Stimulated activated CD8-positive, alpha-beta memory T cell treated with anti-CD3 and anti-CD28 coated beads, Interleukin-4, amount 100 ng/mL, for 1 hour (primary cell): ENCODE measurements at places on chromosomes 16 and 17.

DNA sequence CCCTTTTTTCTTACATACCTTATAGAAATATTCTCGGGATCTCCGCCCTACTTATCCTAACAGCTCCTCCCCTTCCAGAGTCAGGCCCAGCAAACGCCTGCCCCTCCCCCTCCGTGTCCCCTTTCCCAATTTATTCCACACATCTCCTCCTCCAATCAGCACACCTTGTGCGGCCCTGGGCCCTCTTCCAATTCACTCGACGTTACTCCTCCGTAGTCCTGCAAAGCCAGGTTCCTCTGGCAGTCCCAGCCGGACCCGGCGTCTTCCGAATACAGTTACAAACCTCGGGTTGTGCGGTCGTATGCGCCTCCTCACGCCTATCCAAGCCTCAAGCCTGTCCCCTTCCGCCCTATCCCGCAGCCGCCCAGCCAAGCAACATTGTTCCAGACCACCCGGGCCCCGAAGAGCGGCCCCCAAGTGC lies 677 bp downstream of the CBX1 start:
- no peak for DNase-seq

GRCh38 chr16:25729188-25729915 lies 37.6 kb downstream of the HS3ST4 start:
- no peak for DNase-seq

DNA sequence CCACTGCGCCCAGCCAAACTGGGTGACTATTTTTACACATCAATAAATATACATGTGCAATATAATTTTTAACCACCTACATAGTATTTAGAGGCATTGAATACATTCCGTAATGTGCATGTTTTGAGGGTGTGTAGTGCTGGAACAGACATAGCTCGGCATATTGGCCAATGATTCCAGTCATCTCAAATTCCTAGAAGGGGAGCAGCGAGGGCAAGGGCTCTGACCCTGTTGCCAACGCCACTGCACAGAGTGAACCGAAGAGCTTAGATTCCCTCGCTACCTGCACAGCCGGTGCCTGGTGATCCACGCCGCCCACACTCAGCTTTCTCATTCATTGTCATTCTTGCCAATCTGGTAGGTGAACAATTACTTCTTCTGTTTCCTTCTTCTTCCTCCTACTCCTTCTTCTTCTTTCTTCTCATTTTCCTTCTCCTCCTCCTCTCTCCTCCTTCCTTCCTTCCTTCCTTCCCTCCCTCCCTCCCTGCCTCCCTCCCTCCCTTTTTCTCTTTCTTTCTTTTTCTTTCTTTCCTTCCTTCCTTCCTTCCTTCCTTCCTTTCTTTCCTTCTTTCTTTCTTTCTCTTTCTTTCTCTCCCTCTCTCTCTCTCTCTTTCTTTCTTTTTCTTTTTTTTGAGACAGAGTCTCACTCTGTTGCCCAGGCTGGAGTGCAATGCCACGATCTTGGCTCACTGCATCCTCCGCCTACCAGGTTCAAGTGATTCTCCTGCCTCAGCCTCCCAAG lies 26.3 kb upstream of the ATP2A3 start:
- no peak for DNase-seq

DNA sequence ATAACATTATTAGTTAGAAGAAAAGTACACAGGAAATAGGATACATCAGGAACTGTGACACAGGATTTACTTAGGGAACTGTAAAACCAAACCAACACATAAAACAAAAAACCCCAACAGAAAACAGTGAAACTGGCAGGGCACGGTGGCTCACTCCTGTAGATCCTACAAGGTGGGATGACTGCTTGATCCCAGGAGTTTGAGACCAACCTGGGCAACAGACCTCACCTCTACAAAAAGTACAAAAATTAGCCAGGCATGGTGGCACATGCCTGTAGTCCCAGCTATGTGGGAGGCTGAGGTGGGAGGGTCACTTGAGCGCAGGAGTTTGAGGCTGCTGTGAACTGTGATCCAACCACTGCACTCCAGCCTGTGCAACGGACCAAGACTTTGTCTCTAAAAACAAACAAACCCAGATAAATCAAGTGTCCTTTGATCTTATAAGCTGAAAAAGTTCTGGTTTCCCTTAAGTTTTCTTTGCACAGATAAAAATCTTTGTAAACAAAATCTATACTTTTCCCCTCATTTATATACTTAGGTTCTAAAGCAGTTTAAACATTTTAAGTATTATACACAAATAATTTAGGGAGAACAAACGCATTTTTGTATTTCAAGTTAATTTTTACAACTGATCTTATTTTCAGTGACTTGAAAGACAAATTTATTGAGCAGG lies 111.5 kb upstream of the TOB1 start:
- DNase-seq, result no peak

- DNase-seq, result no peak
Observed at GRCh38 chr16:66335704-66336329, 30.7 kb upstream of the CDH5 start.

- no peak for DNase-seq
Observed at GRCh38 chr16:54027062-54027461, 259.5 kb downstream of the IRX3 start.

DNA sequence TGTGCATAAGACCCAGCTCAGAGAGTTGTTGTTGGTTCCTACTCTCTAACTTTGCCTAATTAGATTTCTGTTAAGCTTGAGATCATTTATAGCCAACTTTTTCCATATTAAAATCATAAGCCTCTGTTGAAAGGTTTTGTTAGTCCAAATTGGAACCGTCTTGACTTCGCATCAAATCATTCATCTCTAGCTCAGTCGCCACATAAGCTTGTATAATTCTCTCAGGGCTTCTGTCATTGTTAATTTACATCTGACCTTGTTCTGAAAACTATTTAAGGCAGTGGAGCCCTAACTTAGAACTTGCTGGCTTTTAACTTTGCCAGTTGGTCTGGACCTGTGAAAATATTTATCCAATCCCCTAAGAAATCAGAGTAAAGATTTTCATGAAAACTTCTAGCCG lies 107.2 kb downstream of the PITPNC1 start:
- no peak for DNase-seq

GRCh38 chr17:48606892-48607614 lies 2.3 kb upstream of the HOXB6 start:
- DNase-seq, result no peak

- DNase-seq, result no peak
Observed at GRCh38 chr16:17134586-17134985, 336.2 kb downstream of the XYLT1 start.

DNA sequence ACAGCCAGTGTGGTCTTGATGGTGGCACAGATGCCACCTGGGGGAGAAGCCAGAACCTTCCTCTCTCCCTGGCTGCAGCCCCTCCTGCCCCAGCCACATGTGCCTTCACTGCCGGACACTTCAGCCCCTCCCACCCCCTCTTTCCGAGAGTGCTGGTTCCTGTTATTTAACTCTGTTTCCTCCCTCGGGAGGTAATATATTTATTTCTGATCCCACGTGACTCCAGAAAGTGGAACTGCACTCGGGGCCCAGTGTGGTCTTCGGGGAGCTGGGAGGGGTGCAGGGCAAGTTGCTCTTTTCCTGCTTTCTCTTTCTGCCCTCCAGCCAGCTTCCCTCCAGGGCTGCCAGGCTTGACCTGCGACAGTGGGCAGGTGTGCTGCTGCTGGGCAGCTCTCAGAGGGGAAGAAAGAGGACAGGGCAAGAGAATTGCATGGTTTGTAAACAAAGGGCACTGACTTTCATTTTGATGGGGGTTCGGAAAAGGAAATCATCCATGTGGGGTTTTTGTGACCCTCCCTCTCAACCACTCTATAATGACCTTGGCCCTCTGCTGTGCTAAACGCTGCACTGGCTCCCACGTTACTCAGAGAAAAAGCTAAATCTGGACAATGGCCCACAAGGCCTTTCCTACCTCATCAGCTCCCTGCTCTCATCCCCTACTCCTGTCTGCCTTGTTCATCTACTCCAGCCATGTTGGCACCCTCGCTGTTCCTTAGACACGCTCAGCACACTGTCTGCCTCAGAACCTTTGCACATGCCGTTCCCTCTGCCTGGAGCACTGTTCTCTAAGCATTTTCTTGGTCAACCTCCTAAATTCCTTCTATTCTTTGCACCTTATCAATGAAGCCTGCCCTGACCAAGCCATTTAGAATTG lies 8.2 kb upstream of the CIITA start:
- DNase-seq, result no peak

DNA sequence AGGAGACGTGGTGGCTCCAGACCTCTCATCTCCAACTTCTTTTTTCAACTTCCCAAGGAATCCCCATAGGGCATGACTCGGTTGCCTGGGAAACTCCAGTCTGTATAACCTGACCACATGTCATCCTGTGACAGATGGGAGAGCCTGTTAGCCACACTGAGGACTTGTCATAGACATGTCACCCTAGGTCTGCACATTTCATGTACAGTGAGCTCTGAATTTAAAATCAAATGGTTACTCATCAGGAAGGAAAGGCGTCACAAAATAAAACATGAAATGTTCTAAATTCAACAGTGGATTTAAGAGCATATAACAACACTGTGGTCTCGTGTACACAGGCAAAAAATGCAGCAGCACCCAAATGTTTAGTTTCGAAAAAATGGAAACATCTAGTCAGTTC lies 22.2 kb upstream of the ADAMTS18 start:
- DNase-seq, result no peak

GRCh38 chr16:51577621-51578303 lies 426.7 kb upstream of the SALL1 start:
- DNase-seq, result no peak

- no peak for DNase-seq
Observed at GRCh38 chr17:29757788-29758187, 135.1 kb upstream of the CORO6 start.

GRCh38 chr17:42122371-42123303 lies at the start of gene HSPB9:
Gene HSPB9, plus strand, starts transcription at chr17:42122804. Its CDS starts 47 bp downstream, at chr17:42122851.
- DNase-seq, result no peak

GRCh38 chr17:29384901-29385300 lies 5.3 kb upstream of the TAOK1 start:
- no peak for DNase-seq

DNA sequence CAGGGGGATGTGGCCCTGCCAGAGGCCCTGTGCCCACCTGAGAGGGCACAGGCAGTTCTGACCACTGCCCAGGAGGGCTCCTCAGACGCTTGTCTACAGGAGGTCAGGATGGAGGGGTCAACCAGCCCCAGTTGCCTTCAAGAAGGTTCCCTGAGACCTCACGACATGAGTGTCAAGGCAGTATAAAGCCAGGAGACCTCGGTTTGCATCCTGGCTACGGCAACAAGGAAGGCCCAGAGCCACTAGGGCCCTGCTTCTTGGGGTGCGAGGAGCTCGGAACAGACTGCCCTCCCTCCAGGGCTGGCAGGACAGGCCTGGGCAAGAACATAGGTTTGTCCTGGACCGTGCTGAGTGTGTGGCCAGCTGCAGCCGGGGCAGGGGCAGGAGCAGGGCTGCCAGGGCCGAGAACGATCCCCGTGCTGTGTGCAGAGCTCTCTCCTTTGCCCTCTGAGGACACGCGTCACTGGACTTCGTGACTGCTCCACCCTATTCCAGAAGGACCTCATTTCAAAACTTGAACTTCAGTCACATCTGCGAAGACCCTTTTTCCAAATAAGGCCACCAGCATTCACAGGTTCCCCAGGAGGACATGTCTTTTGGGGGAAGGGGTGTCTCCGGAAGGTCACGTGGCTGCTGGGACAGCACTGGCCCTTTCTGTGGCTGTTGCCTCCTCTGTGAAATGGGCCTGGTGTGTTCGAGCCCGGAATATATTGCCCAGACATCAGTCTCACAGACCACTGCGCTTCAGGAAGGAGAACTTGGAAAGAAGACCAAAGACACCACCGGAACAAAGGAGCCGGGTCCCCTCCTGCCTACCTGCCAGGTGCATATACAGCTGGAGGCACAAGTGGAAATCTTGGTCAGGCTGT lies 27.7 kb downstream of the SLC7A5 start:
- no peak for DNase-seq

DNA sequence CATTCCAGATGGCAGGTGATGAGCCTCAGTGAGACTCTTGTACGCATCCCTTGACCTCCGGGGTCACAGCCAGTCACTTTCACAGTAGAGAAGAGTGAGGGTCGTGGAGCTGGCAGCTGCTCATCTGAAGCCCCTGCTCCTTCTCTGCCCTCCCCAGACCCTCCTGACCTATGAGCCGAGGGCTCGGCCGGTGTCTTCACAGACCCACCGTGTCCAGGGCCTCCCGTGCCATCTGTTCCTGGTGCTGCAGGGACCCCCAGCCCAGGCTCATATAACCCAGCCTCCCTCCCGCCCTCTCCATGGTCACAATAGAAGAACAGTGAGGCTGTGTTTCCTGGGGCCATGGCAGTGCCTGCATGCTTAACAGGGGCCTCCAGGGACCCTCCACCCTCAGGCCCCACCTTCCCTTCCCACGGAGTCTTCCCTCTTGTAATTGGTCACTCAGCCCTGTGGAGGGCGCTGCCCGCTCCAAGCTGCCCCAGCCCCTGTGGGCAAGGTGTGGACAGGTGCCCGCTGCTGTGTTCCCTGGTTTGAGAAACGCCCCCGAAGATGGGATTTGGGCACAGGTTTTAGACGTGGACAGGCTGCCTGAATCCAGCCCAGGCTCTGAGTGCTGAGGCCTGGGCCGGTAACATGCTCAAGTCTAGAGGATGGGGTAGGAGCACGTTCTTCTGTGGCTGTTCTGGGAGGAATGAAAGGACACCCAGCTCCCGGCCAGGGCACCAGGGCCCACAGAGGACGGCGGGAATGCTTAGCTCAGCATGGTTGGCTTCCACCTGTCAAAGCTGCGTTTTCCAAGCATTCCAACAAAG lies 38.7 kb downstream of the ACSF3 start:
- DNase-seq, result no peak

DNA sequence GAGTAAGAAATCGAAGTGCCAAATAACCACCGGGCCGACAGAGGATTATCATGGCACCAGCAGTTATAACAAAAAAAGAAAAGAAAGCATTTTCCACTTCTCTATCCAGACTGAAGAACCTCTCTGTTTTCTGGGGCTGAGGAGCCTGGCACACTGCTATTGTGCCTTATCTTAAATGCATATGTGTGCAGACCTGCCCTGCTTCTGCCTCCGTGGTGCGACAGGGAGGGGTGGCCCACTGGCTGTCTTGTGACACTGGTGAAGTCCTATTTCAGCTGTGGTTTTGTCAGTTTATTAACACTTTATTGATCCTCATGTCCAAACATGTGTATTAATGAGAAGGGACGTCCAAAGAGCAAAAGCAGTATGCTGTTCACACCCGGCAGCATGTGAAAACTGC lies 55.4 kb downstream of the CDK5R1 start:
- no peak for DNase-seq

- no peak for DNase-seq
Observed at GRCh38 chr16:86928523-86929011, 350.2 kb downstream of the FOXL1 start.

GRCh38 chr17:6569370-6570285 lies 13.3 kb upstream of the PITPNM3 start:
- no peak for DNase-seq
